ENCODE measurements at places on chromosomes 4 and X. TPM values are rescaled to one million over a fixed set of nuclear protein-coding genes. Genes with fewer than 3 reads are reported as not detected.

GRCh38 chr4:100489305-100489704 lies 28.5 kb downstream of the EMCN start:
- no peak for DNase-seq

The CSTF2 gene
- total RNA-seq, result 67.7 TPM

DNA sequence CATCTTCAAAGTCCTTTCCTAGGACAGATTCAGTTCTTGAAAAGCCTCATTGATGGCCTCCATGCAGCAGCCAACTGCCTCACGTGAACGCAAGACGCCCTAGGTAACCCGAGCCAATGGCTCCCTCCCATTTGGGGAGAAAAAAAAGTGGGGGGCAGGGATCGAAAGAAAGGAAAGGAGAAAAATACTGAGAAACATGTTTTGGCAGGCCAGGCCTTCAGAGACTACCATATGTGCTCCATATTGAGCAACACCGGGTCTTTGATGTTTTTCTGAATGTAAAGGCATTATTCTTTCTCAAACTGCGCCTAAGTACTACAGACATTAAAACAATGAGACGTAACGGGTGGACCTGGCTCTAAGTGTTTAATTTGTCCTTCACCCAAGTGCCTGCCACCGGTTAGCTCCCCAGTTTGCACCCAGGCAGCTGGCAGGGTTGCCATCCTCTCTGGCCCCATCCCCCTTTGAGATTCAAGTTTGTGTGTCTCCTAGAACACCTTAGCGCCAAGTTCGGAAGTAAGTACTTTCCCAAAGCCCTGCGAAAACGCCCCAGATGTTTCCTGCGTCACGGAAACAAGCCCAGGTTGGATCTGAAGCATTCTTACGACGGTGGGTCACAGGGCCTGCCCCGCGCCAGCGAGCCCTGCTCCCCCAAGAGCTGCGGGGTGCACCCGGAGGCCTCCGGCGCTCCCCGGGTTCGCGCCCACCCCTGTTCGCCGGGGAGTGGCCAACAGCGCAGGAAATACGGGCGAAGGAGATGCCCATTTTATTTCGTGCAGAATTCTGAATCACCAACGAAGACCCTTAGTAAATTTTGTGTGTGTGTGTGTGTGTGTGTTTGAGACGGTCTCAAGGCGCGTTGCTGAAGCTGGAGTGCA lies 30.1 kb downstream of the HAND2 start:
- no peak for DNase-seq

The MID1IP1 gene
- 122 TPM for total RNA-seq

GRCh38 chrX:104392350-104392749 lies 137.6 kb upstream of the ESX1 start:
- no peak for DNase-seq

The CPLX1 gene
- total RNA-seq, result 0.87 TPM

GRCh38 chrX:150429594-150429993 lies 66.5 kb downstream of the MAMLD1 start:
- DNase-seq, result peak; percentile 74

GRCh38 chr4:3299122-3299975 lies 6.5 kb downstream of the RGS12 start:
- no peak for DNase-seq

DNA sequence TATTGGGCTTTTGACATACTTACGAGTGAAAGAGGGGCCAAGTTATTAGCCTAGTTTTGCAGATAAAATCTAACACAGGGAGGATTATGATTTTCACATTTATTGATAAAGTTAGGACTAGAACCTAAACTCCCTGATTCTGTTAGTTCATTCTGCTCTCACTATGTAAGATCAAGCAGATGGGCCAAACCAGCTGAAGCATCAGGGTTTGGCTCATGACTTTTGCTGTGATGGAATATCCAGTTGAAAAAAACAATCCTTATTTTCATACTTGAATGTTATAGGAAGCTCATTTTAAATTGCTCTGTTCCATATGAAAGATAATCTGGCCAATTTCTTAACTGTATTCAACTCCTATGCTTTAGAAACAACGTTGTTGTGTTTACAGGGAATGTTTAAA lies 21.2 kb downstream of the SPRY1 start:
- DNase-seq, result no peak

DNA sequence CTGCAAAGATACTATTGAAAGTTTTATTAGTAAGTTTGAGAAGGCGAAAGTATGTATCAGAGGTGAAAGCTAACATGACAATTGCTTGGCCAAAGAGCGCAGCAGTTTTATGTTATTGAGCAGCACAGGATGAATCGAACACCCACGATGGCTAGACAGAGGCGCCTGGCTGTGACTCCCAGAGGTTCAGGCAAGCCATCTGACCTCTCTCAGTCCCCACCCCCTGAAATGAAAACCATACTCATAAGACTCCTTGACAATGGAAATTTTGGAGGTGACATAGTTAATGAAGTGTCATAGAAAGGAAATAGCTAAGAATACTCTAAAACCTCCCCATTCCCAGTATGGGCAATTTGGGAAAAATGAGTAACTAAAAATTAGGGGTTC lies 70.6 kb downstream of the MGST2 start:
- no peak for DNase-seq

The STATH gene
- not detected for total RNA-seq

The DTHD1 gene
- not detected for total RNA-seq

The ZMAT1 gene
- not detected for total RNA-seq

GRCh38 chrX:275967-276580 lies 5.1 kb upstream of the PLCXD1 start:
- DNase-seq, result peak; percentile 73

The AVPR2 gene
- not detected for total RNA-seq

GRCh38 chrX:71292669-71293365 lies 8.7 kb upstream of the ITGB1BP2 start:
- peak; percentile 64 for DNase-seq

- peak; percentile 76 for DNase-seq
Observed at GRCh38 chr4:55184600-55185523, 59.5 kb upstream of the KDR start.

- DNase-seq, result no peak
Observed at GRCh38 chr4:41061482-41062185, 152.7 kb downstream of the APBB2 start.

DNA sequence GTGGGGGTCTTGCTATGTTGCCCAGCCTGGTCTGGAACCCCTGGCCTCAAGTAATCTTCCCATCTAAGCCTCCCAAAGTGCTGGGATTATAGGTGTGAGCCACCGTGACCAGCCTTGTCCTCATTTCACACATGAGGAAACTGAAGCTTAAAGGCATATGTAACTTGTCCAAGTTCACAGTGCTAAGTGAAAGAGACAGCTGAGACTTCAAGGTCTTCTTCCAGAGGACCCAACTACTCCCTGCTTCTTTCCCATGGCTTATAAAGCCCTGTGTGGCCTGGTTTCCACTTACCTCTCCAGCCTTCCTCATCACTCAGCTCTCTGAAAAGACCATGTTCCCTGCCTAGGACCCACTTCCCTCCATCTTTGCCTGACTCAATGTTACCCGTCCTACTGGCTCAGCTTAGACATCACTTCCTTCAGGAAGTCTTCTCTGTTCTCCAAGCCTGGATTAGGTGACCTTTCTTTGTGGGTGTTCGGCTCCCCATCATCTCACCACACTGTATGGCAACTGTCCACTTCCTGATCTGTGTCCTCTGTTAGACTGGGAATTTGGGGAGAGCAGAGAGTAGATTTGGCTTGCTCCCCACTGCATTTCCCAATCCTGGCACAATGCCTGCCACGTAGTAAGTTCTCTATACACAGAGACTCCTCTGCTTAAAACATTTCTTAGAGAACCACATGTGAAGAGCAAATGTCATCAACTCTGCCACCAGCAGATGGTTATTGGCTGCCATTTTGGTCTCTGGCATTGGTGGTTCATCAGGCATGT lies 30.4 kb upstream of the LAMP2 start:
- no peak for DNase-seq

The SPRY1 gene
- total RNA-seq, result 26.4 TPM

GRCh38 chrX:65702956-65703355 lies 35.5 kb downstream of the MSN start:
- DNase-seq, result no peak

- peak; percentile 89 for DNase-seq
Observed at GRCh38 chr4:185183622-185184281, 20.0 kb downstream of the CFAP97 start.

- no peak for DNase-seq
Observed at GRCh38 chr4:140757232-140757630, 1.0 kb upstream of the TBC1D9 start.

DNA sequence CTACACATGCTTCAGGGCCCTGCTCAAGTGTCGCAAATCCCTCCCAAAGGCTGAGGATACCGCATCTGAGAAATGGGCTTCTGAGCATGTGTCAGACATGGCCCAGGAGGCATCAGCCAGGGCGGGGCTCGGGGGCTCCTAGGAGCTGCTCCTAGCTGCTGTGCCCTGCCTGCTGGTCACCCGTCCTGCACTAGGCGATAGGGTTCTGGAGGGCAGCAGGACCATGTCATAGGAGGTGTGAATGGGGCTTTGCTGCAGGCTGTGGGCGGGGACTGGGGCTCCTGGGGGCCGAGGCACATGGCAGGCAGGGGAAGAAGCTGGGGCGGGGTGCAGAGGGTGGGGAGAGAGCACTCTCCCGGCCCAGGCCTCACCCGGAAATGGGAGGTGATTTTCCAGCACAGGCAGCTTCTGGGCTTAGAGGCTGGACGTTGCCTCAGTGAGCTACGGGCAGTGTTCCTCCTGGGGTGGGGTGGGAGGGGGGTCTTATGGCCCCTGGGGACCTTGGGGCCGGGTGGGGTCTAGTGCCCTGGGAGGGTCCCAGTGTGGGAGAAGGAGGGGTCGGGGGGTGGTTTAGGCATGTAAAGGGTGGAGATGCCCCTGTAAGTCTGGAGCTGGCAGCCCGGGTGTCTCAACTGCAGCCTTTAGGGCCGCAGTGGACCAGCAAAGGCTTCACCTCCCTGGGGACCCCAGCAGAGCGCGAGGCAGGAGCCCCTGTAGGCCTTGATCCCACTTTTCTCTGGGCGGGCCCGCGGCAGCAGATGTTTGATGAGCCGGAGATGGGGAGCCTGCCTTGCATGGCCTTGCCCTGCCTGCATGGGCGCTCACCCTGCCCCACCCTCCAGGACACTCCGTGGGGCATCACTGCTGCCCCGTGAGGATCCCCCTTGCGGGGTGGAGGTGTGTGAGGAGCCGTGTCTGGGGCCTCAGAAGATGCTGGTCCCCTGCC lies 98.6 kb upstream of the LRPAP1 start:
- no peak for DNase-seq

DNA sequence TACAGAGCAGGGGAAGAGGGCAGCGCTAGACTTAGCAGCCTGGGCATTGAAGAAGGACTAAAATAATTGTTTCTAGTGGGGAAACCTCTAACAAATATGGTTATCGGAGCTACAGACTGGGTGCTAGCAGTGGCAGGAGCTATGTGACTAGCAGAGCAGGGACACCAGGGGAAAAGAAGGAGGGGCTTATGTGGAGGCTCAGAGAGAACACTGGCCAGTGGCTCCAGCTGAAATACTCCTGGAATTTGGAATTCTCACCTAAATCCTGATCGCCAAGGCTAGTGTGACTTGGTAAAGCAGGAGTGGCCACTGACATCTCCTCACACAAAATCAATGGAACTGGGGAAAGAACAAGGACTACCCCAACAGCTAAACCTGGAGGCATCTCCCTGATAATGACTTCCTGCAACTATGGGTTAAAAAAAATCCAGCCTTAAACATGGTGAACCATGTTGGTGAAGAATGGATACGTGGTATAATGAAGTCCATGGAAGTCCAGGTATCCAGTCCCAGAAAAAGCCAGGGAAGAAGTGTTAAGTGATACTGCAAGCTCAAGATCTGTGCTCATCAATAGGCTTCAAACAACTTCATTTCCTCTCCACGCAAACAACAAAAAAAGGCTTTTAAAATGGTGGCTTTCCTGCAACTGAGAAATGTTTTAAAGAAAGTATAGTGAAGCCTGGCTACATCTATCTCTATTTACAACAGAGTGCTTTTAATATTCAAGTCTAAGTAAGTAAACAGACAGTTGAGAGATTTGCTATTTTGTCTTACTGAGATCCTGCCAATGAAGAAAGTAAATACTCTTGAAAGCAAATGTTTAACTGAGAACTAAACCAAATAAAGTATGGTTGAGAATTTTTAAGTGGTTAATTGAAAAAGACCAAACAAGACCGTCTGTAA lies 1.8 kb downstream of the TAPT1 start:
- DNase-seq, result no peak

GRCh38 chr4:153528705-153529485 lies 62.7 kb downstream of the TMEM131L start:
- no peak for DNase-seq

DNA sequence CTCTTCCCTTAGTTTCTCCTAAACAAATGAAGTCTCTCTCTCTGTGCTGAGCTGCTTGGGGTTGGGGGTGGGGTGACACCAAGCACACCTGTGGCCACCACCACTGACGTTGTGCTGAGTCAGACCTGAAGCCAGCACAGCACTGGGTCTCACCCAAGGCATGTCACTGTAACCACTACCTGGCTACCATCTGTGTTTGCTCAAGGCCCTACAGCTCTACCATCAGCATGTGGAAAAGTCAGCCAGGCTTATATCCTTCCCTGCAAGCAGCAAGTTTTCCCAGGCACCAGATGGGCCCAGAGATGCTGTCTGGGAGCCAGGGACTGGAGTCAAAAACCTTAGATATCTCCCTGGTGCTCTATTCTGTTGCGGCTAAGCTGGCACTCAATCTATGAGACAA lies 6.9 kb downstream of the CXCL10 start:
- peak; percentile 83 for DNase-seq

GRCh38 chr4:82741188-82741587 lies 57.4 kb downstream of the SCD5 start:
- DNase-seq, result no peak

GRCh38 chr4:508675-509638 lies 9.9 kb downstream of the PIGG start:
- no peak for DNase-seq

Data from PC-3 (cell line).